ENCODE measurements at places on chromosomes 1 and 21. TPM values are rescaled to one million over a fixed set of nuclear protein-coding genes. Genes with fewer than 3 reads are reported as not detected.

The C1orf216 gene
- 15.8 TPM for total RNA-seq

The ASTN1 gene
- total RNA-seq = not detected

The ARID1A gene
- total RNA-seq = 138 TPM

The PRELP gene
- total RNA-seq = not detected

The HSPA6 gene
- 3.7 TPM for total RNA-seq
